Right ventricle myocardium inferior (tissue), 1 donor: ENCODE measurements at places on chromosomes 2 and 18. TPM values are rescaled to one million over a fixed set of nuclear protein-coding genes. Genes with fewer than 3 reads are reported as not detected.

GRCh38 chr2:69291004-69291650 lies 95.9 kb downstream of the GFPT1 start:
- DNase-seq: no peak

DNA sequence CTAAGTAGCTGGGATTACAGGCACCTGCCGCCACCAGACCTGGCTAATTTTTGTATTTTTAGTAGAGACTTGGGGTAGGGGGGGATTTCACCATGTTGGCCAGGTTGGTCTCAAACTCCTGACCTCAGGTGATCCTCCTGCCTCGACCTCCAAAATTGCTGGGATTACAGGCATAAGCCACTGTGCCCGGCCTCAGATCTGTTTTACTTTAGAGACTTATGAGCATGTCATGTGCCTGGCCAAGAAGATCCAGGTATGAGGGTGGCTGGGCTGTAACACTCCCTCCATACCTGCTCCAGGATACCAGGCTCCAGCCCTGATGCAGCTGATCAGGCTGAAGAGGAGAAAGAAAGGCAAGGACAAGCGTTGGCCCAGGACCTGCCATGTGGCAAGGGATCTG lies 125.0 kb downstream of the LPIN1 start:
- no peak for DNase-seq

GRCh38 chr2:36177282-36177681 lies 178.3 kb upstream of the CRIM1 start:
- no peak for DNase-seq

GRCh38 chr2:50991602-50992001 lies 40.3 kb downstream of the NRXN1 start:
- DNase-seq: no peak

GRCh38 chr2:18445433-18446320 lies 114.8 kb downstream of the RDH14 start:
- DNase-seq: peak; percentile 56

- no peak for DNase-seq
Measured at GRCh38 chr18:49582579-49582978, 20.7 kb downstream of the LIPG start.

DNA sequence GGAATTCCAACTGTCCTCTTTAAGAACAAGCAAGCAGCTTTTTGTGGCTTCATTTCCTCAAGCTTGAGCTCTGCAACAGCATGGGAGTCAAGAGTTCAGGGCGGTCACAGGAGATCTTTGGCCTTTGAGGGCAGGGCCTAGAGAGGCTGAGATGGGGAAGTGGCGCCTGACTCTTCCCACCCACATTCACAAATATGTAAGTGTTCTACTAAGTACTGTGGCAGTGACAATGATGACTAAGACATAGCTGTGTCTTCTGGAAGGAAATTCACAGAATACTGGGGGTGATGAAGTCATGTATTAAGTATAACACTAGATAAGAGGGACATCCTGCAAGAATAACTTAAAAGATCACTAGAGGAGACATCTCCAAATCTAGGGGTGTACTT lies 15.0 kb downstream of the RND3 start:
- peak; percentile 68 for DNase-seq

DNA sequence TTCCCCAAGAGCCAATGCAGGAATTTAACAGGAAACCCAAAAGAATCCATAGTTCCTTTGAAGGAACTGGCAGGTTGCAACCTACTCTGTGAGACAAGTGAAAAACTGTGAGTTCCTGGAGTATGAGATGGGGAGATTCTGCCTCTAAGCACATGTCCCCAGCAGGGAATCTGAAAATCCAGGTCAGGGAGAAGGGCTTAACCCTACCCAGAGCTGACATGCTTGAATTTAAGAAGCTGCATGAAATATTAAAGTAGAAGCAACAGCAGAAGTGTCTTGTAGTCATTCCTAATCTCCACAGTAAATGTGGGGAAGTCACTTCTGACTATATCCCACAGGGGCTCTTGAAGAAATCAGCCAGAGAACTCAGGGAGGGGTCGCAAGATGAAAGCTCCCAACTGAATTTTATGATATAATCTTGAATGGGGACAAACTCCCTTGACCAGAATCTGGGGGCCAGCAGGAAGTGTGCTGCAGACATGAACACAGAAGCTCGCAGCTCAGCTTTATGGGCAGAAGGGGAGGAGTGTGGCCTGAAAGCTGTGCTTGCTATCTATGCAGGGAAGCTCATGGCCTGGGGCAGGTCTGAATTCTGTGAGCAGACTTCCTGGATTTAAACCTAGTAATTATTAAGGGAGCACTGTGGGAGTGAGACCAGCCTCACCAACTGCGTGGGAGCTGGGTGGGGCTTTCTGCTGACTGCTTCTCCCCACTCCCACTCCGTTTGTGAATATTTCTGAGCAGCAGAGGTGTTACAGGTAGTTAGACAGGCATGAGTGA lies 184.1 kb upstream of the KYNU start:
- no peak for DNase-seq

- DNase-seq: no peak
Measured at GRCh38 chr2:46411245-46411641, 68.1 kb upstream of the TMEM247 start.

DNA sequence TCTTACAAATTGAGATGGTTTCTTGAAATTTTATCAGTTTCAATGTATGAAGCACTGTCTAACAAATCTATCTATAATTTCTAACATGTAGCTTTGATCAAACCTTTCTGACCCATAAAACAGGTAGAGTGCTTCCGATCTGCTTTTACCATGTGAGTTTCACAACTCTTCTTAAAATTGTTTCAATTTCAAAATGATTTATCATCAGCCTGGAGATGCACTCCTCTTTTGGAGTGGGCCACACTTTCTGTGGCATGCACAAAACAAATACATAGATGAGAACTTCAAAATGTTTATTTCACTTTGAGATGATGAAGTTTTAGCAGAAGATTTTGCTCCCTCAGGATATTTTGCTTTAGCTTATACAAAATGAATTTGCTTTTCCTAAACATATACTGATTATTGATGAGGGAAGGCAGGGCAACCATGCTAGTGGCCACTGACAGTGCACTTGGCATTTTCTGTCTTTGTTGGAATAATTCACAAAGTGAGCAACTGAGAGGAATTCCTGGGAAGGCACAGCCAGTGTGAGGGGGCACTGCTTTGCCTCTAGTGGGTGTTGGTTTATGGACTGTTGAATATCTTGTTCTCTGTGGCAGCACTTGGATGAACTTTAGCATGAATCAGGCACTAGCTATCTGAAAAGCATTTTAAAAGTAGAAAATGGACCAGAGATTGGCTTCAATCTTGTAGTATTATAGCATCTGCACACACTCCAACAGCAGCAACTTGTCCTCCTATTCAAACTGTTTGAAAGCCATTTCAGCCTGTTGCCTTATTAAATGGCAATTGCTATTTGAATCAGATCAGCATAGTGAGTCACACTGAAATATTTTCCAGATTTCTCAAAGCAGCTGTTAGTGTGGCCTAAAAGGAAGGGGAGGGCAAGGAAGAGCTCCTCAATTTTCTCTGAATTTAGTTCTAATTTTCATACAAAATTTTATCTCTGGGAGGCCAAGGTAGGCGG lies 193.2 kb downstream of the CCDC85A start:
- DNase-seq: no peak

DNA sequence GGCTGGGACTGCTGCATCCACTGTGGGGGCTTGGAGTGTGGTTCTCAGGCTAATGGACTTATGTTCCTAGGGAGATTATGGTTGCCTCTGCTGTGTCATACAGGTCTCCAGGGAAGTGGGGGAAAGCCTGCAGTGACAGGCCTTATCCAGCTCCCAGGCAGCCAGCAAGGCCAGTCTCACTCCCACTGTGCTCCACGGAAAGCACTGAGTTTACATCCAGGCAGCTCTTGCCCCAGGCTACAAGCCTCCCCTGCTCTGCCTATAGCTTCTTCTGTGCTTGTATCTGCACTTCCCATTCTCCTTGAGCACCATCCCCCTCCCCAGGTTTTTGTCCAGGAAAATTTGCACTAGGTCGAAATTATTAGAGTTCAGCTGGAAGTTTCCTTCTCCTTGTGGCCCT lies 231.9 kb downstream of the ZRANB3 start:
- no peak for DNase-seq

GRCh38 chr2:31020713-31021112 lies 117.5 kb downstream of the GALNT14 start:
- DNase-seq: no peak

- DNase-seq: no peak
Measured at GRCh38 chr2:39568561-39569006, 97.1 kb upstream of the TMEM178A start.

DNA sequence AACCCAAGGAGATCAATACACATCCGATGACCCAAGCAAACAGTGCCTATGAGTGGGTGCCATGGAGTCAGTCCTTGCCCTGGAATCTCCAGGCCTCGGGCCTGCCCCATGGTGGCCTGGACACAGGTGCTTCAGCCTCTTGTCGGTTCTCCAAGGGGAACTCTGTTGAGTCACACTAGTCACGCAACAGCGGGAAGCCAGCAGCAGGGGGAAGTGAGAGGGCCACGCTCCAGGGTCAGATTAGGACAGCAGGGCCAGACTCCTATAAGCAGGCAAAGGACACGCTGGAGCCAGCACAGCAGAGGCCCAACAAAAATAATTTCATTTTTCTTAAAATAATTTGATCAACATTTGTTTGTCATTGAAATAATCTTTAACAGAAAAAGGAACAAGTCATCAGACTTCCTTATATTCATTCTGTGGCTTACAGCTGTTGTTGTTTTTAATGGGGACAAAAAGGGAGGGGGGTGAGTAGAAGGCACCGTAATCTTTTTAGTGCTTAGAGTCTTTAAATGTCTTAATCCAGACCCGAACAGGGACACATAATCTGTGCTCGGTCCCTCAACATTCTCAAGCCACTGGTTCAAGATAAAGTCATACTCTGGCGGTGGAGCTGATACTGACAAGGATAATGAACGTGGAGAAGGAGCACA lies 16.4 kb upstream of the ARMC9 start:
- DNase-seq: peak; percentile 87

DNA sequence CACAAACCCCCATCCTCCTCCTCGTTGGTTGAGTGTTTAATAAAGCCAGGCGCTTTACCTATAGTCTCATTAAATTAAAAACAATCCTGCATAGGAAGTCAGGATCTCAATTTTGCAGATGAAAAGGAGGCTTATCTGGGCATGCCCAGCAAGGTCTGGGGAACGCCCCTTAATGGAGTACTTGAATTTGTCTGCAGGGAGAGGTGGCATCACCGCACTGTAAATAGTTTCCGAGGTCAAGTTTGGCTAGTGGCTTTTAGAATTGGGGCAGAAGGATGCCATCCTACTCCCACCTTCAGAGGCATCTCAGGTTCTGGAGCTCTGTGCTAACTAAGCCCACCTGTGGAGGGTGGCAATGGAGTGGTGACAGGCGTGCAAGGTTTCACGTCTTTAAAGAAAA lies 149.2 kb downstream of the TGIF1 start:
- no peak for DNase-seq

DNA sequence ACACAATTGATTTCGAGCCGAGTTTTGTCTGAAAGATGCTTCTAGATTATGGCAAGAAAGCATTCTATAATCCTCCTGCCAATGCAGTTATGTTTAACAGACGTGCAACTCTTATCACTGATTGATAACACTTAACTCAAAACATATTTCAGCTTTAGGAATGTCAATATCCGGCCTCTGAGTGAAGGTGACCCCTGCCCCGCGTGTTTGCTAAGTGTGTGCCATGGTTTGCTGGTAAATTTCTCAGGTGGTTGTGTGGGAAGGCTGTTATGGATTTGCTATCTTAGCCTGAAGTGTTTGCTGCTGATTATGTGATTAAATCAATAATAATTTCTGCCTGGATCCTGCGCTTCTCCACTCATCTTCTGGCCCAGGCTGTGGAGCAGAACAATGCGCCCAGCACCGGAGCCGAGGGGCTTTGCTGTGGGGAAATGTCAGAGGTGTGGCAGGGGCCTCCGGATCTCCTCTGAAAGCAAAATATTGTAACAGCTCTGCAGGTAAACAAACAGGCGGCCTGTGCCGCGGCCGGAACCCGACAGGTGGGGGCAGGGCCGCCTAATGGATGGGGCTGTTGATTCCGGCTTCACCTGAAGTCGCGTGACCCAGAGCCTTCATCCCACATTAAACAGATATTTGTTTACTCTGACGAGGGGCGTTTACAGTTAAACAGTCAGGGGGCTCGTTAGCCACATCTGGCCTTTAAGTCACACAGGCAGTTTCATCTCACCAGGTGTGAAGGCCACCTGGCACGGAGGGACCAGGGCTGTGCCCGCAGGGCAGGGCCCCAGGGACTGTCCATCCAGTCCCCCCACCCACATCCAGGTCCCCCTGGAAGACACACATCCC lies 210.7 kb upstream of the SALL3 start:
- DNase-seq: no peak

Gene TLX2
- total RNA-seq: not detected

Gene CKAP2L
- total RNA-seq: 1.3 TPM

Gene IL36RN
- not detected for total RNA-seq

Gene UGT1A5
- total RNA-seq: not detected

Gene CCDC150
- total RNA-seq: 0.89 TPM

Gene RGPD3
- total RNA-seq: 0.16 TPM

Gene MSTN
- not detected for total RNA-seq
